ENCODE measurements at places on chromosomes 1 and 21. TPM values are rescaled to one million over a fixed set of nuclear protein-coding genes. Genes with fewer than 3 reads are reported as not detected.

GRCh38 chr1:44924835-44925464, 61.4 kb downstream of the EIF2B3 start:
- DNase-seq: peak; percentile 40

DNA sequence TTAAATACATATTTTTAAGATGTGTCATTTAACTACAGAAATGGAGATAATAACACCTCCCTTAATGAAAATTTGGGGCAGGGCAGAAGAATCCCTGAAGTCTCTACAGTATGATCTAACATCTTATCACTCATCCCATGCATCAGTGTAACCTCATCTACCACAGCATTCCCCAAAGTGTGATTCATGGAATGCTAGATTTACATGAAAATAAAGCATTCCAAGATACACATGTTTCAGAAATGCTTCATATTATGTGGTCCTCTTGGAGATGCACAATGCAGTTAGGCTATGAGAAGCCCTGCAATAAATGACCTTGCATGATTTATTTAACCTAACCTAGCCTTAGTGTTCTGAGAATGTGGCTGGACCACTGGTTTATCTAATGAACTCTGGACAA, 166.9 kb upstream of the SYT6 start:
- DNase-seq: no peak

DNA sequence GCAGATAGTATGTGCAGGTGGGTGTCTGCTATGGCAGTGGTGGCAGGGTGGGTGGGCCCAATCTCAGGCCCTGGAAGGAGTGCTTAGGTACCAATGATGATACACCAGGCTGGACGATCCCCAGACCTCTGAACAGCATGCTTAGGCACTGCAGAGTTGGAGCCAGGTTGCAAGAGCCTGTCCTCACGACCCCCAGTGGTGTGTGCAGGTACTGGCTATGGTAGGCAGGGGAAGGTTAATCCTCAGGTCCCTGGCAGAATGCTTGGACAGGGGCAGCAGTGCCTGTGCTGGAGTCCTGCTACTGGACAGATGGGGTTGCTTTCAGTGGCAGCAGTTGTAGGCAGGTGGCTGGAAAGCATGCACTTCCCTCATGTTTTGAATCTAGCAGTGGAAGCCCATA, 100.5 kb upstream of the NEK7 start:
- DNase-seq: no peak

The PHF13 gene
- total RNA-seq: 4.4 TPM

DNA sequence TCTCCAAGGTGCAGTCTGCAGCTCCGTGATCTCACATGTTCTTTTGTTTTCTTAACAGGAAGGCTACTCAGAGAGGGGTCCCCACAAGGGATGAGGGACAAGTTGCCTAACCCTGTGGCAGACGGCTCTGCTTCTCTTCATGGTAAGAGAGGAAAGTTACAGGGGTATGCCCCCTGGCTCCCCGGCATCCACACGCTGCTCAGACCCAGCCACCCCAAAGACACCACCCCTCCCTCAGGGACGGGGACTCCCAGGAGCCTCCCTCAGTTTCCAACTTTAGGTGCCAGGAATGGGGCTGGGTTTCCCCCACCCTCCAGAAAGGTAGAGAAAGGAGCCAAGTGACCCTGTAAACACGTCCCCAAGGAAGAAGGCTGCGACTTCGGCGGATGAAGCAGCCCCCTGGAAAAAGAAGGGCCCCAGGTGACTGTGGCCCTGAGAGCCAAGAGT, 19.7 kb downstream of the OPTC start:
- no peak for DNase-seq

DNA sequence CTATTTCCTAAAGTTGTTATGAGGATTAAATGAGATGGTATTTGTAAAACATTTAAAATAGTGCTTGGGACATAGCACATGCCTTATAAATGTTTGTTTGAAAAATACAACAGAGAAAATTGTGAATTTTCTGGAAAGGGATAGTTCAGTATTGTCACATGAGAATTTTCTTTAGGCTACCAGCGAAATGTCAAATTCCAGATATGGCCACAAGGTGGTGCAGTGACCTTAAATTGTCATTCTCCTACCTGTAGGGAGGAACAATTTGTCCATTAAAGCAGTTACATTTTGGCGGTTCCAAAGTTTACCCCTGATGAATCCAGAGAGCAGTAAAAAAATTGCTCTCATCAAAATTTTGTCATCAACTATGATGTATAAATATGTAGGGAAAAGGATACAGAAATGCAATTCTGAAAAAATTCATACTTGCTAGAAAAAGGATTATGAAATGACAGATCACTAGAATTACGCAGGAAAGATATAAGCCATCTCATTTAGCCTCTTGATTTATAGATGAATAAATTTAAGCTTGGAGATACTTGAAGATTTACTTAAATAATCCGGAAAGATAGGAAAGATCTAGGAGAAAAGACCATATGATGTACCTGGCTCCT, 50.2 kb upstream of the TSHB start:
- DNase-seq: peak; percentile 47

DNA sequence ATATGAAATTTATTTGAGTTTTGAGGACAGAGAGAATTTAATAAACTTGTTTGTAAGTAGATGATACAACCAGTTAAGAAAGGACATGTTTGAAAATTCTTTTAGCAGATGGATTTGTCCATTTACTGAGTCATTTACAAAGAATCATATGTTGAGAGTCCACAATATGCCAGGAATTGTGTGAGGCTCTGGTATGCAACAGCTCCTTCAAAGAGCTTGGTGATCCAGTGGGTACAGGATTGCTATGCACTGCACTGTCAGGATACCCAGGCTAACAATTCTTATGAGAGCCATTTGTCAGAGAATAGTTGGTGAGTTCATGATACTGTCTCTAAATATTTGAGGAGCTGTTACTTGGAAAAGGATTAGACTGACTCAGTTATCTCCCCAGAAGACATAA, 11.0 kb downstream of the DNM3 start:
- DNase-seq: no peak

DNA sequence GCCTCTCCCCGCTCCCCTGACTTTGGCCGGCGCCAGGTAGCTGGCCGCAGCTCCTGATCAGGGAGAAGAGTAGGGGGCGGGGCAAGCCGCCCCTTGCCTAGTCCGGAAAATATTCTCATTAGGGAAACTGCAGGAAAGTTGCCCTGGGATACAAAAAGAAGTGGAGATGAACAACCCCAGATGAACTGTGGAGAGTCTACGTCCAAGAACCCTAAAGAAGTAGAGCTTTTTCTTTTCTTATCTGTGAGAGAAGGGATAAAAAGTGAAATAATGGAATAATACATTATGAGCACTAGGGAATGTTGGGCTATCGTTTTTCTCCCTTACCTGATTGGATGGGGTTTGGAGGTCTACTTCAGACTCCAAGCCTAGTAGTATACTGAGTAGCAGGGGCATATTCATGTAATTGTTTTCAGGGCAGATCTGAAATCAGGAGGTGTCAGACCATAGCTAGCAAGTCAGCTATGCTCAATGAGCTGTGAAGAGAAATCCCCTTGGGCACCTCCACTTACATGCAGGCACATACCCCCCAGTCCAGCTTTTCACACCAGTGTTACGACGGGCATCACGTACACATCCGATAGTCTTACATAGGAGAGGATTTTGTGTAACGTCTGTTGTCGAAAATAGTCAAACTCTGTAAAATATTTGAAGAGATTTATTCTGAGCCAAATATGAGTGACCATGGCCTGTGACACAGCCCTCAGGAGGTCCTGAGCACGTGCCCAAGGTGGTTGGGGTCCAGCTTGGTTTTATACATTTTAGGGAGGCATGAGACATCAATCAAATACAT, 1.7 kb upstream of the DUSP10 start:
- DNase-seq: no peak

DNA sequence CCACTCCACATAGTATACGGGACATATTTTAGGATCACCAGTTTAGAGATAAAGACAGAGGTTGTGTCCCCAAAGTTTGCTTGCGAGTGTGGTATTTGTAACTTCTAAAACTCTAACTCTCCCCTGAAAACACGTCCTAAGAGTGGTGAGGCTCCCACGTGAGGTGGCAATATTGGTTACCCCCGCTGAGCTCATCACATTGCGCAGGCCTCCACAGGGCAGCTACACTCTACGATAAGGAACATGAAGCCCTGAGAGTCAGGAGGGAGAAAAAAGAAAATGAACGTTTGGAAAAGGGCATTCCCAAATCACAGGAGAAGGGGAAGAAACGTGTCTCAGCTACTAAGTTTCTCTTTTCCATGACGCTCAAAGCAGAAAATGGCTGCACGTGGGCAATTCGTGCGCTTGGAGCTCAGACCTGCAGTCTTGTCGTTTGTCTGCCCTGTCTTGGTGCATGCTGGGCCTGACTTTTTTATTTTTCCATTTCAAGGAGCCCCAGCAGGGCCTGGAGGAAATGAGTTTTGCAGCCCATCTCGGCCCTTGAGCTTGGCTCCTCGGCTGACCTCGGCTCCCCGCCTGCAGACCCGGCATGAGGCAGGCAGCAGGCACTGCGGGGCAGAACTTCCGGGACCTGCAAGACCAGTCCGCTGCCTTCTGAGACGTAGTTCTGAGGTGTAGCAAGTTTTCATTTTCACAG, 25.7 kb downstream of the ERG start:
- no peak for DNase-seq

The FCAMR gene
- total RNA-seq: not detected

DNA sequence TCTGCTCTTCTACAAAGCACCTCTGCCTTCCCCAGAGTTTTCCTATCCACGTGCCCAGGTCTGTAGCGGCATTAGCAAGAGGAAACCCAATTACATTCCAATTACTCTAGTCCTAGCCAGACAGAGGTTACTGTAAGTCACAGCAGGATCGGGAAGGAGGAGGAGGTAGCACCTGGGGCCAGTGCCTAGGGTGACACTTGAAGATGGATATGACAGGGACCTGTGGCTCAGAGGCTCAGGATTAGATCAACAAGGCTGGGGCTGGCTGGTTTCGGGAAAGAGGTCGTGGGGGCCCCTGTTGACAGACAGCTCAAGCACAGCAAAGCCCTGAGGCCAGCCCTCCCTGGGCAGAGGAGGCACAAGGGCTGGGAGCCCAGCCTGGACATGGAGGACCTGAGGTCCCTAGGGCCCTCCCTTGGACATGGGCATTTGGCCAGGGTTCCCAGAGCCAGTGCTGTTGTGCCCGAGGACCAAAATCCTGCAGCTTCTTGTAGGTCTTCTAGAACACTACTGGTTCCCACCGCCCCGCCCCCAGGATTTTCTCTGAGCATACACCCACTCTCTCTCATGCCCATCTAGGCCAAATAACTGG, 3.0 kb upstream of the HCRTR1 start:
- no peak for DNase-seq

- DNase-seq: no peak
These were observed 80.3 kb upstream of the DPH5 start for GRCh38 chr1:101105877-101106276.

The PTGER3 gene
- 0.09 TPM for total RNA-seq

The MROH7 gene
- not detected for total RNA-seq

DNA sequence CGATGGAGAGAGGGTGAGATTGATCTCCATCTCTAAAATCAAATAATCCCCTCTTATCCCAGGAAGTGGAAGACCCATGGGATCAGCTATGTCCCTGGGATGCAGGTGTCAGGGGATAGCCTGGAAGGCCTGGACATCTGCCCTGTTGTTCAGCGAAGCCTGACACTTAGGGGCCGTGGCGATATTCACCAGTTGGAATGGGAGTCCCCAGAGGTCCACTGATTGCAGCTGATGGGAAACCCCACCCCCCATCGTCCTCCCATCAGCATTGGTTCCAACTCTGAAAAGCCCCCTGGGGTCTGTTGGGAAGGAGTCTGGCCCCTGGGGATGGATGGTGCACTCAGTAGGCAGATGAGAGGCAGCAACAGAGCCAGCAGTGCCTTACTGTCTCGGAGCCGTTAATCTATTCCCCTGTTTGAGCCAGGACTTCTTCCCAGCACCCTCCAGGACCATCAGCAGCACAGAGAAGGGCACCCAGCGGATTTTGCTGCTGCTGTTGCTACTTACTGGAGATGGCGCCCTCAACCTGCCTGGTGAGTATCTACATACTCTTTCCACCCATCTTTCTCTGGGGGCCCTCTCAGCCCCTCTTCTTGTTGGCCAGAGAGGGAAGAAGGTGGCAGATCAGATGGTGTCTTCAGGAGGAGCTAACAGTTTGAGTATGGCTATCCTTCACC, 13.4 kb downstream of the CATSPER4 start:
- DNase-seq: no peak

The HSPA6 gene
- total RNA-seq: 0.45 TPM

DNA sequence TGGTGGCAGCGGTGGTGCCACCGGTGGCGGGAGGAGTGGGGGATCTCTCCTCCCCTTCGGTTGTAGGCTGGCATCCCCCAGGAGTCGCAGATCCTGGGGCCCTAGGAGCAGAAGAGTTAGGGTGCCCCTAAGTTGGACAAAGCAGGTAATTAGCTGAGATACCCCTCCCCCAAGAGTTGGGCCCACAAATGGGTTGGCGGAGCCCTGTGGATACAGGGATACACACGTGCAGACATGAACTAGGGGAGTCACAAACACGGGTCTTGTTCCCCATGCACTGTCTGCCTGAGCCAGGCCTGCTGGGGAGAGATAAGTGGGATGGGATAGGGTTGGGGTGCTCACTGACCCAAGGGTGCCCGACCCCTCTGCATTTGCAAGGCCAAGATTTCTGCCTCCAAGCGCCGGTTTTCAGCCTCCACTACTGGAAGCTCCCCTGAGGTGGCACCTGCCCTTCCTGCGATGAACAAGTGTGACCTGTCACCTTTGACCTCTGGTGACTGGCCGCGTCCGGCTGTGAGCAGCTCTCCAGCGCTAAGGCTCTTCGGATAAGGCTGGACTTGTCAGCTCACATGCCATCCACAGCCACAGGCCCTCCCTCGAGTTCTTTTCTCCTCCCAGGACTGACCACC, 1.8 kb downstream of the CCDC17 start:
- DNase-seq: no peak

DNA sequence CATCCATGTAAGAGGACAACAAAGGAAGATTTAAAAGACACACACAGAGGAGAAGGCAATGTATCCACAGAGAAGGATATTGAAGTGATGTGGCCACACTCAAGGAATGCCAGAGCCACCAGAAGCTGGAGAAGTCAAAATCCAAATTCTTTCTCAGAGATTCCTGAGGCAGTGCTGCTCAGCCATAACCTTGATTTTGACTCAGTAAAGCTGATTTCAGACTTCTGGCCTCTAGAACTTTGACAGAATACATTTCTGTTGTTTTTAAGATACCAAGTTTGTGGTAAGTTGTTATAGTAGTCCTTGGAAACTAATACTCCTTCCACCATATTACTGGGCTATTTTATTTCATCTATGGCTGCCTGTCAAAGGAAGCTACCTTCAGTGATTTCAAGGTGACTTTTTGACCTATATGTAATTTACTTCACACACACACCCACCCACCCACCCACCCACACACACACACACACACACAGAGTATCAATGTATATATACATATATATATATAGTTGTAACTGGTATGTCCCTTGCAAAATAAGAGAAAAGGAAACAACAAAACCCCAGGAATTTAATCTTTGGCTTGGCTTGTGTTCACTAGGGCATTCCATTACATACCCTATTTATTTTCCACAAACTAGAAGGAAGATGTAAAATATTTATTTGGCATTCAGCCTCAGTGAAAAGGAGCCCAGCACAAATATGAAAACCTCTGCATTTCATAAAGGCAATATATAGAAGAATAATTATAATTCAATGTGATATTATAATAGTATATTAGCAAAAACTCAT, 142.1 kb upstream of the PTGFR start:
- no peak for DNase-seq

Measured in NCI-H460 (cell line).